ENCODE measurements at places on chromosomes 12 and 14. TPM values are rescaled to one million over a fixed set of nuclear protein-coding genes. Genes with fewer than 3 reads are reported as not detected.

DNA sequence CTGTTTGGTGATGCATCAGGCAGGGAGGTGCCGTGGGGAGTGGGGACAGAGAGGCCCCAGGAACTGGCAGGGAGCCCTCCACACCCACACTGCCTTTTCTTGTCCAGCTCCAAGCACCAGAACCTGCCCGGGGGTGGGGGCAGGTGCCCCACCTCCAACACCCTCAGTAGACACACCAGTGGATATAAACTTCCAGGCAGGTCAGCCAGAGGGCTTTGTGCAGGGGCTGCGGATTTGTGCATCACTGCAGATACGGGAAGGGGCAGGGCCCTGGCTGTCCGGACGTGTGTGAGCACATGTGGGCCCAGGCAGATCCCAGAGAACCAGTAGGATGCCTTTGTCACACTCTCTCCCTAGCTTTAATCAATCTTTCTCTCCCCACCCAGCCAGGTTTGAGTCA is 1.3 kb upstream of the TGM1 start:
- DNase-seq = no peak

DNA sequence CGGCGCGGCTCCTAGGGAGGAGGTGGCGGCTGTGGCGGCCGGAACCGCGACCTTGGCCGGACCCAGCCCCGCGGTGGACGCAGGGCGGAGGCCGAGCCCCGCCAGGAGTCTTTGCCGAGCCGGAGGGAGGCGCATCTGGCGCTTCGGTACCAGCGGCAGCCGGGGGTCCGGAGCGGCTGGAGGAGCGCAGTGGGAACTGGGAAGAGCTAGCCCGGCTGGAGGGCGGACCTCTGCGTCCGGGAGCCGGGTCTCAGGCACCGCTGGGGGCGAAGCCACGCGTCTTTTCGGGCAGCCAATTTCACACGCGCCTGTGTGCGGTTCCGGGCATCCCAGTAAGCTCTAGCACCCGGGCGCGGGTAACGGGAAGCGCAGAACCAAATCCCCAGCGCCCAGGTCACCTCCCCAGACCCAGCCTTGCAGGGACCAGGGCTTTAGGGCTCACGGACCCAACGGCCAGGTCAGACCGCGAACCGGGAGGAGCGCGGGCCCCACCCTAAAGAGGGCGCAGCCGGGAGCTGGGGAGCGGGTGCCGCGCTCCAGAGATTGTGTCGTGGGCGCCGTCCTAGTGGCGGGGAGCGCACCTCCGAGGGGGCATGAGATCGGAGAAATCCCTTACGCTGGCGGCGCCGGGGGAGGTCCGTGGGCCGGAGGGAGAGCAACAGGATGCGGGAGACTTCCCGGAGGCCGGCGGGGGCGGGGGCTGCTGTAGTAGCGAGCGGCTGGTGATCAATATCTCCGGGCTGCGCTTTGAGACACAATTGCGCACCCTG is 89.4 kb downstream of the GALNT8 start:
- DNase-seq = no peak

DNA sequence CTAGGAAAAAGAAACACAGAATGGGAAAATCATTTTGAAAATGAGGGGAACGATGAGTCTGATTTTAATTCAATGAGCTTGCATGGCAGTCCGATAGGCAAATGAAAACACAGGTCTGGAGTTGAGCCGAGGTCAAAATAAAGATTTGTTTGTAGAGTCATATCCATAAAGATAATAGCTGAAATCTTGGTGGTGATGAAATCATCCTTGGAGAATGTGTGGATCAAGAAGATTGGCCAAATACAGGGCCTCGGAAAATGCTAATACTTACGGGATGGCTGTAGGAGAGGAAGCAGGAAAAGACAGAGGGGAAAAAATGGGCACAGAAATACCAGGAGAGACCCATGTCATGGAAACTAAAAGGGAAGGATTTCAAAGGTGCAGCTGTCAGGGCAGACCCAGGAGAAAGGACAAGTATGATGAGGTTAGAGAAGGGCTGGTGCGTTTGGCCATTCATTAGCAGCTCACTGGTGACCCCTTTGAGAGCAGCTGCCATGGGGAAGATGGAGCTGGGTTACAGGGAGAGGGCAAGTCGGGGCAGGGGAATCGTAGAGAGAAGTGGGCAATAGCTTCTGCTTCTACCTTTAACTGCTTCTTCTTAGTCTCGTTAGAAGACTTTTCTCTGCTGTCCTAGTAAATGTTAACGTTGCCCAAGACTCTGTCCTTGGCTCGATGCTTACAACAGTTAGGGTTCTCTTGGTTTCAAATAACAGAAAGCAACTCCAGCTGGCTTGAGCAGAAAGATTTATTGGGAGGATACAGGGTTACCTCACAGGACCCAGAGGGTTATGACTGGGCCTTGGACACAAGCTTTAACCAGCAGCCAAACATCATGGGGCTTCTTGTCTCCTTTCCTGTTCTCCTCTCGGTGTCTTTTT is 161.8 kb downstream of the EFCAB11 start:
- DNase-seq = no peak

DNA sequence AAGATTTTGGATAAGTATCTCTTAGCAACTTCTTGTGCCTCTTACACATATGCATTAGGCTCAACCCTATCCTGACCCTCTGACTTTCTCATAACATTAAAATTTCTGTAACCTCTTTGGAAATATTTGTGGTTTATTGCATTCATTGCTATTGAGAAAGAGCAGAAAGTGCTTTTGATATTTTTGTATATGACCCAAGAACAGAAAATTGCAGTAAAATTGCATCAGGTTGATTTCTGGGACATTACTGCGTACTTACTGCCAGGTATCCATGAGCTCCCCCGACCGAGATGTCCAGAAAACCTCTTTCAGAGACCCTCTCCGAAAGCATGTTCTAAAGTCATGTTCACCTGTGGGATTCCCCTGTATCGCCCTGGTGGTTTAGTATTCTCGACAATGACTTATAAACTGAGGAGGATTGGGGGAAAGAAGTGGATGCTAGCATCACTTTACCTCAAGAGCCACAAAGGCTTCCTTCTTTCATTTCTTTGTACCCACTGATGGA is 14.5 kb upstream of the IL22 start:
- DNase-seq = no peak

GRCh38 chr12:6123258-6123657 is 1.2 kb downstream of the VWF start:
- no peak for DNase-seq

- DNase-seq = no peak
Measured at GRCh38 chr12:105911966-105912365, 226.8 kb downstream of the NUAK1 start.

- no peak for DNase-seq
Measured at GRCh38 chr12:497501-498160, 37.9 kb downstream of the B4GALNT3 start.

GRCh38 chr12:4138051-4138450 is 135.5 kb upstream of the CCND2 start:
- DNase-seq = no peak

GRCh38 chr14:105854600-105855245 is 328.3 kb downstream of the TMEM121 start:
- DNase-seq = no peak

GRCh38 chr14:102096569-102097188 is 9.8 kb upstream of the HSP90AA1 start:
- DNase-seq = peak; percentile 87

RASSF3 gene
- total RNA-seq = 96.5 TPM
